ENCODE measurements at places on chromosomes 1 and 21.

DNA sequence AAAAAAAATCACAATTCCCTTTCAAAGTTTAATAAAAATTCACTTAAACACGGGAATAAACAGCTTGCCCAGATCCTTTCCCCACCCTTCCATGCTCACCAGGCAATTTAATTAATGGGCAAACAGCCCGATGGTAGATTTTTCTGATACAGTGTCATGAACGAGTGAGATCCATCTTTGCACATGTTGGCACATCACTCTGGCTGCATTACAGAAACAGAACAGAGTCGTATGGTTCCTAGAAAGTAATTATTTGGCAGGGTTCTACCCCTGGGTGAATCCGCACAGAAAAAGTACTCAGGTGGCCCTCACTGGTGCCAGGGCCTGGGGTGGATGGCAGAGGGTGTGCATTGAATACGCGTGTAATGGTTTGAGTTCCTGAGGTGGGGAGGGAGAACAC lies 24.6 kb upstream of the OVAAL start:
- no peak for DNase-seq

- no peak for DNase-seq
Measured at GRCh38 chr1:56506951-56507491, 72.3 kb downstream of the PLPP3 start.

DNA sequence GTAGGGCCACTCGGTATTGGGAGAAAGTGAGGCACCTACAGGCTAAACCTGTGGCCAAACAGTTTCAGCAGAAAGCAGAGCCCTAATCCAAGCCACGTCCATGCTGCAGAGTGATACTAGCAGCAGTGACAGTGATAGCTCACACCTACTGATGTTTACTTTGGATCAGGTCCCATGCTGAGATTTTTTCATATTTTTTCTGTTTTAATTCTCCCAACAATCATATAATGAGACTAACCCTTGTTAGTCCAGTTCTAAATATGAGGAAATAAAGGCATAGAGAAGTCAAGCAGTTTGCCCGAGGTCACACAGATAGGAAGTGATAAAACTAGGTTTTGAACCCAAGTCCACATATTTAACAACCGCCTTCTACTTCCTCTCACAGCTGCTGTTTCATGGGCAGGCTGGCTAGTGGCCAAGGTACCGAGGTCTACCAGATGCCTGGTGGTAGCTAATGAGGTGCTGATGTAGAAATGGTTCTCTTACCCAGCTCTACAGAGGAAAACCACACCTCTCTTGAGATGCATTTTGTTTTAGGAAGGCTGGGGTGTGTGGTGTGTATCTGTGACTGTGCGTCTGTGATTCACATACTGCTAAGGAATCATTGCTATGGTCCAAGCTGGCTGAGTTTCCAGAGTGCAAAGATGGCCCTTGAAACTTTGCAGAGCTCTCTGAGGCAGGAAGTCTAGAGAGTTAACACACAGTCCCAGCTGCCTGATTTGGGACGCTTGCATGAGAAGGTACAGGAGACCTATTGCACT lies 80.3 kb upstream of the ARTN start:
- no peak for DNase-seq

GRCh38 chr1:43600033-43601020 lies 49.6 kb upstream of the KDM4A start:
- no peak for DNase-seq

DNA sequence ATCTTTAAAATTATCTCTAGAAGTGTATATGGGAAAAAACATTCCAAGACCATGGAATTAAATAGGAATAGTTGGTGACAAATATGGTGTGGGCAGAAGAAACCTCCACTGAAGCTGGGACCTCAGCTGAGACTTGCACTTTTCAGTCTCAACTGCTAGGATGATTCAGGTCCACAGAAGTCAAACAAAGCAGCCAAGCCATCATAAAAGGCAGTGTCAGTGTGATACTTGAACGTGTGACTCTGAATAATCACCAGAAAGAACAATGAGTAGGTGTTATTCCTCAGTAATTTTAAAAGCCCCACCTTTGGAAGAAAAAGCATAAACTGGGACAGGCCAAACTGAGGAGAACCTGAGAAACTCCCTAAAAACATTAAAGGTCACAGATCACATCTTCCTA lies 90.7 kb downstream of the ZNF281 start:
- no peak for DNase-seq

- no peak for DNase-seq
Measured at GRCh38 chr21:45857761-45858160, 123.8 kb upstream of the COL6A1 start.

DNA sequence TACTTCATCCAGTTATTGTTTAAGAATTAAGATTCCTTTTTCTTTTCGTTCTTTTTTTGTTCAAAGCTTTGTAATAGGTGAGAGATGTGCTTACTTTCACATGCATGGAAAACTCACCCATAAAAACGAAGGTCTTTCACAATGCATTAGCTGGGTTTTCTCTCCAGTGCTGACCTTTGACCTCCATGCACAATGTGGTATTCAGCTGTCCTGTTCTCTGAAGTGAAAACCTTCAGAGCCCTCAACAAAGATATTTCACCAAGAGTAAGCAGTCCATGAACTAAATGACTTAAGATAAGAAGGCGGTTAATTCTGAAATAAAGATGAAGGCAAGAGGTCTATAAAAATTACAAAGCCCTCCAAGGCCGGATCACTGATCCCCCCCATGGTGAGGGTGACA lies 77.1 kb upstream of the IPO9 start:
- DNase-seq, result no peak

GRCh38 chr1:100624886-100625610 lies 87.1 kb downstream of the GPR88 start:
- no peak for DNase-seq

DNA sequence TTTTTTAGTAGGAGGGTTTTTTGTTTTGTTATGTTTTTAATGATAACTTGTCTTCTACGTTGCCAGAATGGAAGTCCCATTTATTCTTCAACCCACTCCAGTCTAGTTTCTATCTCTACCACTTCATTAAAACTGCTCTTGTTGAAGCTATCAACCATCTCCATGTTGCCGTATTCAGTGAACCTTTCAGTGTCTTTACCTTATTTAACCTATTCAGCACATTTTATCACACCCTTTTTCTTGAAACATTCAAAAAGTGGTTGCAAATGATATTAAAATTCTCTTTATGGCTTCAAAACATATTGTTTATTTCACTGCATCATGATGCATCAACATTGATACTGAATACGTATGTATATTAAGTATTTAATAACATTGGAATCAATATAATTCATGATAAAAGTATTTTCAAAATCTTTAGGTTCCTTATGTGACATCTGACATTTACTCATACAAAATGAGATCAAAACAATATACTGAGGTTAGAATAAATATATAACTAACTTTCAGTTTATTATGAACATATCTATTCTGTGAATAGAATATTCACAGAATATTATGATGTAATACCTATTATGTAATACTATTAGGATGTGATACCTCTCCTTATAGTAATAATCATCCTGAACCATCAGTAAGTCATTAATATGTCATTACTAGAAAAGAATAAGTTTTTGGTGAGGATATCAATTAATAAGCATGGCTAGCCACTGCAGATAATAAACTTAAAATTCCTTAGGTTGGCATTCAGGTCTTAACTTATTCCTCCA lies 52.0 kb upstream of the ADAR start:
- no peak for DNase-seq

DNA sequence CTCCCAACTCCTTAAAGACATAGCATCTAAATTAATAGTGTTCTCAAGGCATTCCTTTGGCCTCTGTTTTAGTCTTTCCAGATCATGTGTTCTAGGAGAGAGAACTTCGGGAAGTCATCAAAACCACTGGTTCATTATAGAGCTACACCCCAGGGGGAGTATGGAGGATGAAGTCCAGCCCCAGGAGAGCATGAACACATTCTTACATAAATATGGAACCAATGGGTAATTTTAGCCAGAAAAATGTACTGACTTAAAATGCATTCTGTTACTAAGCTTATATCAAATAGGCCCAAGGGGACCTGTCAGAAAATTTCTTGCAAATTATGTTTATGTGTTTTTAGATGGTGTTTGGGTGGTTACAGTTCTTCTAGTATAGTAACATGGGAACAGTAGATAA lies 165.2 kb downstream of the NTMT2 start:
- DNase-seq, result no peak

- DNase-seq, result peak; percentile 43
Measured at GRCh38 chr1:173175514-173176145, 31.5 kb downstream of the TNFSF4 start.

- DNase-seq, result no peak
Measured at GRCh38 chr1:246069581-246069980, 437.5 kb downstream of the SMYD3 start.

DNA sequence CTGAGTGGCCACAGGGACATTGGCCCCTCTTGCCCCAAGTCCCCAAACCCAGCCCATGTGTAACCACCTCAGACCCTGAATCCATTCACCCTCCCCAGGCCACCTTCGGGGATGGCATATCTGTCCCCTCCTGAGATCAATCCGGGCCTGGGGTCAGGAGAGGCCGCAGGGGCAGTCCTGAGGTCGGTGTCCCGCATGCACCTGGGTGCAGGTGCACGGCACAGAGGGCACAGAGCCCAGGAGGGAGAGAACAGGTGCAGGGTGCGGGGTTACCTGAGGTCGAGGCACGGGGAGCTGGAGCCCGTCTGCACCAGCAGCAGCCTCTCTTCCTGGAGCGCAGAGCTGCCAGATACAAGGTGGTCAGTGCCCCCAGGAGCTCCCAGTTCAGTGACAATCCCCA lies 16.8 kb downstream of the PANK4 start:
- no peak for DNase-seq

GRCh38 chr1:234675572-234675971 lies 65.6 kb upstream of the IRF2BP2 start:
- DNase-seq, result peak; percentile 50

- no peak for DNase-seq
Measured at GRCh38 chr1:107830075-107830474, 134.9 kb downstream of the VAV3 start.

DNA sequence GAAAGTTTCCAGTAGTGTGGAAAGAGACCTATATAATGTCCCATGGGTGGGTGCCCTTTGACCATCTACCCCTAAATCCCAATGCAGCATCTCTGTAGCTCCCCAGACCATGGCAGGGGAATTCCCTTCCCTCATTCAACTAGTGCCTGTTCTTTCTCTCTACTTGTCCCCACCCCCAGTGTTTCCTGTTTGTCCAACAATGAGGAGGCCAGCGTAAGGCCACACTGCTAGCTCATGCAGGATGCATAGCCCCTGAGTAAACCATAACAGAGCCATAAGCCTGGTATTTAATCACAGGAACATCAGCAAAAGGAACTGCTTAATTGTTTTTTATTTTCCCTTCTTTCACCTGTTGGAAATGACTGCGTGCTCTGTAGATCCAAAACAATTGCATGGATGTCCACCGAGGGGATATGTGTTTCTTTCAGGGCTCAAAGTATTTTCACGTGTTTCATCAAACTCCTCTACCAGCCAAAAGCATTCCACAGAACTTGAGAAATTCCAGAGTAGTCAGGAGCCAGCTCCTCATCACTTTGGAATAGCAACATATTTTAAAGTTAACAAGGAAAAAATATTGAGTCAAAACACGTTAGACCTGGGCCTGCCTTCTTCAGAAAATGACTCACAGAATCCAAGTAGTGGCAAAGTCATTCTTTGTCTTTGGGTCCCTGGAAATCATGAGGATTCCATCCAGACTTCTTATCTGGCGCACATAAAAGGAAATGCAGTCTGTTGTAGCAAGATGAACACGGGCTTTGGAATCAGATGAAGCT lies 162.5 kb upstream of the SGIP1 start:
- no peak for DNase-seq

DNA sequence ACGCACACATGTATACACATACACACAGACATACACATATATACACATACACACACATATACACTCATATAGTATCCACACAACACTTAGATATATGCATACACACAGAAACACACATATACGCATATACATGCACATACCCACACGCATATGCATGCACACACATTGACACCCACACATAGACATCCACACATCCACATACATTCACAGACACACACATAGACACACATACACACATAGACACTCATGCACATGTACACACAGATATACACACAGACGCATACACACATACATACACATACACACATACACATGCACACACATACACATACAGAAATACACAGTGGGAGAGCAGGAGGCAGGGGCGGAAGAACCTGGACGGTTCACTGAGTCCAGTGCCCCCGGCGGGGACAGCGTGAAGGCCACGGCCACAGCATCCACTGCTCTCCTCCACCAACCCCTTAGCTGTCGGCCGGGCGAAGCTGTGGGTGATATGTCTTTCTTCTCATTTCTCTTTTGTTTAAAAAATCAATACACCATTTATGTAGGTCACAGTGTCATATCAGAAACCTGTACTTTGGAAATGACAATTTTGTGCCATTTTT lies 2.8 kb upstream of the C1QB start:
- DNase-seq, result no peak

DNA sequence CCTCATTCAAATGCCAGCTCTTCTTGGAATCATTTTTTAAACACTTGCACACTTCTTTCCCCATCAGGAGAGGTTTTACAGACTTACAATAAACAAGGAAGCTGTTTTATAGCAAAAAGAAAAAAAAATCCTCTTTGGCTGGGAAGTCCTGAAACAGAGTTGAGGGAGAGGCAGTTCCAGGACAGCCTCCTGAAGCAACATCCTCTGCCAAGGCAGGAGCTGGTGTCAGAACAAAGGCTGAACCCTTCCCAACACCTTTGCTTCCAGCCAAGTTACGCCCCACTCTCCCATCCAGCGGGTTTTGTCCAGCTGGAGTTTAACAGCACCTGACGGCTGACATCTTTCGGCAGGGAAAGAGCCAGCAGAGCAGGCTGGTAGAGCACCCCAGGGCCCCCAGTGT lies 287.8 kb downstream of the RRAGC start:
- DNase-seq, result no peak

GRCh38 chr21:43693981-43694380 lies 24.9 kb upstream of the PDXK start:
- no peak for DNase-seq

DNA sequence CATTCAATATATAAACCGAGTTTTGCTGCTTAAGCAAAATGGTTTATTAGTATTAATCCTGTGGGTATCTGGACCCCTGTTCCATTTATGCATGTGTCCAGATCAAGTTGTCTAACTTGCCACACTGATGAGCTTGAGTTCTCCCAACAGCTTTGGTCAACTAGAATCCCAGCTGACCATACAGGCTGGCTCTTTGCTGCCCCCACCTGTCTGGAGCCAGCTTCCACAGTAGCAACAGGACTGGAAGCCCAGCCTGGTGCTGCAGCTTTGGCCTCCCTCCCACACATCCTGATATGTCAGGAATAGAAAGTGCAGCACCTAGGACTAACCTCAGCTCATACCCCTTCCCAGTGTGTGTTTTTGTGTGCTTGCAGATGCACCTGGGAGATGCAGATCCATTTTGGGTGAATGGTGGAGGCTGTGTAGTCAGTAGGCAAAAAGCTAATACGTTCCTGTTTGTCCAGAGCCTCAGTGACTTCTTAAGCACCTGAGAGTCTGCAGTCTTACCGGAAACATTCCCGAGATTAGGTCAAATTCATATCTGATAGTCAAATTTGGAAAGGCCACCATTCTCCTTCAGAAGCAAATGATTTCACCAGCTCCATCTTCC lies 40.9 kb upstream of the BEND5 start:
- DNase-seq, result no peak
